Endothelial cell of umbilical vein (primary cell): ENCODE measurements at places on chromosomes 4 and X. TPM values are rescaled to one million over a fixed set of nuclear protein-coding genes. Genes with fewer than 3 reads are reported as not detected.

- no peaks in the 10 kb centered on the region for H3K4me1 ChIP-seq
- H3K27ac ChIP-seq, result peak overlapping the region; percentile 77
- H3K4me3 ChIP-seq, result peak overlapping the region; percentile 51
- no peaks in the 10 kb centered on the region for H3K27me3 ChIP-seq
Measured at GRCh38 chrX:2928191-2928582, 952 bp downstream of the ARSD start.

GRCh38 chrX:3263681-3264126 lies 82.7 kb downstream of the MXRA5 start:
- DNase-seq, result peak; percentile 2
- no peak overlapping the region for H3K4me3 ChIP-seq
- no peak overlapping the region for H3K27ac ChIP-seq
- H3K27me3 ChIP-seq, result no peaks in the 10 kb centered on the region
- peaks cover 13% of the 10 kb centered on the region for H3K4me1 ChIP-seq

DNA sequence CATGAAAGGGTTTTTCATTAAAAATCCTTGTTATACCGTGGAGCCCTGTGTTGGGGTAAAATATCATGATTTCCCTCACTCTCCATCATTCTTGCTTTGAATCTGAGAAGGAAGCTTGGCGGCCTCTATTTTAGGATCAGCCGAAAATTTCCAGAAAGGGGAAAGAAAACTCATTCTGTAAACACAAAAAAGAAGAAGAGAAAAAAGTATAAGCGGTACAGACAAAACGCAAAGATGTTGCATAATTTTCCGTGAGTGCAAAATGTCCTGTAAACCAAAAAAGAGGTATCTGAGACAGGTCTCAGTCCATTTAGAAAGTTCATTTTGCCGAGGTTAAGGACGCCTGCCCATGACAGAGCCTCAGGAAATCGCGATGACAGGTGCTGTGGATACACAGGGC lies 5.3 kb downstream of the CSF2RA start:
- no peaks in the 10 kb centered on the region for H3K27me3 ChIP-seq
- H3K27ac ChIP-seq, result no peak overlapping the region
- H3K4me1 ChIP-seq, result no peaks in the 10 kb centered on the region
- no peak overlapping the region for H3K4me3 ChIP-seq
- no peak for DNase-seq

- H3K36me3 ChIP-seq, result no peaks in the 10 kb centered on the region
- H3K4me3 ChIP-seq, result no peak overlapping the region
- DNase-seq, result no peak
- H3K4me1 ChIP-seq, result no peaks in the 10 kb centered on the region
- H3K27me3 ChIP-seq, result no peaks in the 10 kb centered on the region
Measured at GRCh38 chr4:154317201-154317999, 174.2 kb downstream of the DCHS2 start.

GRCh38 chr4:113574636-113575103 lies 186.9 kb downstream of the CAMK2D start:
- no peak overlapping the region for H3K4me3 ChIP-seq
- peak; percentile 88 for DNase-seq
- H3K27ac ChIP-seq, result no peak overlapping the region
- H3K4me1 ChIP-seq, result no peaks in the 10 kb centered on the region
- no peaks in the 10 kb centered on the region for H3K27me3 ChIP-seq

DNA sequence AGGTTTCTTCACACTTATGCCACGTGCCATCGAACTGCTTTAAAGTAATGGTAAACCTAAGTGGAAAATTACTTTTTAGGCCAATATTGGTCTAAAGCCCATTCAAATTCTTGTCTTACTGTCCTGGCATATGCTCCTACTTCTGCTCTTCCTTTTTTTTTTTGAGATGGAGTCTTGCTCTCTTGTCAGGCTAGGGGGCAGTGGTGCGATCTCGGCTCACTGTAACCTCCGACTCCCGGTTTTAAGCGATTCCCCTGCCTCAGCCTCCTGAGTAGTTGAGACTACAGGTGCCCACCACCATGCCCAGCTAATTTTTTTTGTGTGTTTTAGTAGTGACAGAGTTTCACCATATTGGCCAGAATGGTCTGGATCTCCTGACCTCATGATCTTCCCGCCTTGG lies 129.0 kb upstream of the TECRL start:
- no peak overlapping the region for H3K4me3 ChIP-seq
- H3K27ac ChIP-seq, result no peak overlapping the region
- H3K27me3 ChIP-seq, result no peaks in the 10 kb centered on the region
- H3K4me1 ChIP-seq, result no peaks in the 10 kb centered on the region
- H3K36me3 ChIP-seq, result no peaks in the 10 kb centered on the region

- no peak overlapping the region for H3K27ac ChIP-seq
- no peaks in the 10 kb centered on the region for H3K36me3 ChIP-seq
- H3K27me3 ChIP-seq, result no peaks in the 10 kb centered on the region
- no peak overlapping the region for H3K4me3 ChIP-seq
Measured at GRCh38 chr4:18480928-18481327, 459.4 kb upstream of the LCORL start.

GRCh38 chrX:48475774-48476577 lies at the start of gene FTSJ1:
TSS of gene FTSJ1 (plus strand) at chrX:48476199. CDS start at chrX:48478048, 1,849 bp downstream.
- H3K4me1 ChIP-seq, result peaks cover 6% of the 10 kb centered on the region
- DNase-seq, result peak; percentile 92
- no peaks in the 10 kb centered on the region for H3K36me3 ChIP-seq
- H3K27me3 ChIP-seq, result no peaks in the 10 kb centered on the region
- peak within 1 kb of the TSS; percentile 91 for H3K4me3 ChIP-seq

The LRP2BP gene
- total RNA-seq, result 0.32 and 0.53 TPM in 2 replicates

The POU3F4 gene
- total RNA-seq, result not detected in 2 replicates
